Mesendoderm (in vitro differentiated cells): ENCODE measurements at places on chromosomes 5 and 9.

DNA sequence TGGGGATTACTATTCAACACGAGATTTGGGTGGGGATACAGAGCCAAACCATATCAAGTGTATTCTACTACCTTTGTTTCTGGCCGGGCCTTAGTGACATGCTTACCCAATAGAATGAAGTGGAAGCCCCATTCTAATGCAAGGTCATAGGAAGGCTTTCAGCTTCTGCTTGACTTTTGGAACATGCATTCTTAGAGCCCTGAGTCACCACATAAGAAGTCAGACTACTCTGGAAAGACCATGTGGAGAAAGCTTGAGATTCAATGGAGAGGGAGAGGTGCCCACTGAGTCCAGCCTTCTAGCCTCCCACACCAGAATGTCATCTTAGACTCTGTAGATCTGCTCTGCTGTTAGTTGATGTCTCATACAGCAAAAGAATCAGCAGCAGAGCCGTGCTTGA, 155.7 kb upstream of the FBN2 start:
- DNase-seq = peak; percentile 23

DNA sequence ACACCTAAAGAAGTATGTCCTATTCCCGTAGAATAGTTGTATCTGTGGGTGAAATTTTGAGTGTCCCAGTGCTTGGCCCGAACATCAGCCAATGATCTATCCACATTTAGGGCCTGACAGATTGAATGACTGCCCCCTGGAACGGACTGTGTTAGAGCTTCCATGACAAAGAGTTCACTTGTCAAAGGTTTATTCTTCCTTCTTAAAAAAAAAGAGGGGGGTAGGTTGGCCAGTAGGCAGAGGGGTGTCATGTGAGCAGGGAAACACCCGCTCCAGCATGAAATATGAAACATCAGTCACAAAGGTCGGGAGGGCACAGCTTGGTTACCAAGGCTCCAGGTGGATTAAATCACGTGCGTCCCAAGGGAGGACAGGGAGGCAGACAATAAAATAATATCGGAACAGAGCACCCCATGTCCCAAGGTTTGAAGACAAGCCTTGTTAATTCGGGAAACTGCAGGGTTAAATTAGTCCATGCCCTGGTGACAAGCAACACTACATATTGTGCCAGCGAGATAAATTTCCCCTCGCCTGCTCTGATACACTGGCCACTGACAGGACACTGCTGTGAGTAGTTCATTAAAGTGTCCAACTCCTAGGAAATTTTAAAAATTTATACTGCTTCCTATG, 401.2 kb downstream of the IRX1 start:
- no peak for DNase-seq

DNA sequence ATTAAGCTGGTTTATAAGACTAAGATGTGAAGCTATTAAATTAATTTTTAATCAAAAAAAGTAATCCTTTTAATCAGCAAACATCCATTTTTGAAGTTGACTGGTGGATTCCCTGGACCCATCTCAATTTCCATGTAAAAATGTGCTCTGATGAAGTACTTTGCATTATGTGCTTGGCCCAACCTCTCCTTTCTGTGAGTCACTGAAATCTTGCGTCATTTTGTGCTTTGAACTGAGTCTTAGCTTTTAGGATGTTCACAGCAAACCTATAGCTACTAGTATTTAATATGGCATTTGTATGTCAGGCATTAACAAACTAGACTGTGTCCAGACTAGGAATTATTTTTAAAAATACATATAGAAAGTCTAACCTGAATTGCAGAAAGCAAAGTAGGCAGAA, 55.0 kb upstream of the CDH12 start:
- DNase-seq = no peak

DNA sequence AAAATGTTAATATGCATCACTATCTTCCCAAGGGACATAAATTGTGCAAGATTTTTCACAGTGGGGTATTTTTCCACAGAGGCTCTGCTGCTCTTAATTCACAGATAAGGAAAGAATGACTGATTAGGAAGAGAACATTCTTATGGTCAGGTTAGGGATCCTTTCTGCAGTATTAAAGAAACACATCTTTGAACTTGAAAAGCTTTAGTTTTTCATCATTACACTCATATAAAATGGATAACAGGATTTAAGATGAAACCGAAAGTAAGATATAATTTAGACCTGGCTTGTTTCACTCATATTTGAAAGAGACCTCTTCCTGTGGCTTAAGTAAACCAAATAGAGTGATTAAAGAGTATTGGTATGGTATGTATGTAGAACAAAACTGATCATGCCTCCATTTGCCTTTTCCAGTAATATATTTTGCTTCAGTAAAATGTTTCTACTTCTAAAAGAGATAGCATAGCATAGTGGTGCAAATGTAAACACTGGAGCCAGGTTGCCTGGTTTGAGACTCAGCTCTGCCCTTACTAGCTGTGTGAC, 160.0 kb downstream of the PRR16 start:
- DNase-seq = no peak

DNA sequence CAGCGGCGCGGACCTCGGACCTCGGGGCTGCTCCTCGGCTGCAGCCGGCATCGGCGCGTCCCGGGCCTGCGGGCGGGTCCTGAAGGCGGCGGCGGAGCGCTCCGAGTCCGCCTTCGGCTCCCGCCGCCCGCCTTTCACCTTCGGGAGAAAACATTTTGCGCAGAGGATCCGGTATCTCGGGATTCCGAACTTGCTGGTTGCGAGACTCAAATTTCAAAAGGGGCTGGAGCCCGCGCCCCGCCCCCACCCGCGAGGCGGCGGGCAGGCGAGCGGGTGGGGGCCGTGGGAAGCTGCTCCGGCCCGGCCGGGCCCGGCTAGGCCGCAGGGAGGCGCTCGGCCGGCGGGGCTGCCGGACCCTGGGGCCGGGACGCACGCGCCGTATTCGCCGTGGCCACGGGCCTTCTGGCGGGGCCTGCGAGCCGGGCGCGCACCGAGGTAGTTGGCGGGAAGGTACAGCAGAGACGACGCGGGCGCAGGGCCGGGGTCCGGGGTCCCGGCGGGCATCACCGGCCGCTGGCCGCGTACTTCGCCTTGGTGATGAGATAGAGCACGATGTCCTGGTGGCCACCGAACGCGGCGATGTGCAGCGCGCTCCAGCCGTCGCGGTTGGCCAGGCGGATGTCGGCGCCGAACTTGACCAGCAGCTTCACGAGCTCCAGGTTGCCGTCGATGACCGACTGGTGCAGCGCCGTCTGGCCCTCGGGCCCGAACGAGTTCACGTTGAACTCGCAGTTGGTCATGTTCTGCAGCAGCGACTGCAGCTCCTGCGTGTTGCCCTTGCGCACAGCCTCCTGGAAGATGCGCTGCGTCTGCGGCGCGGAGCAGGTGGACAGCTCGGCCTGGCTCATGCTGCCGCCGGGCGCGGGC, 757 bp downstream of the NRARP start:
- DNase-seq = peak; percentile 68

DNA sequence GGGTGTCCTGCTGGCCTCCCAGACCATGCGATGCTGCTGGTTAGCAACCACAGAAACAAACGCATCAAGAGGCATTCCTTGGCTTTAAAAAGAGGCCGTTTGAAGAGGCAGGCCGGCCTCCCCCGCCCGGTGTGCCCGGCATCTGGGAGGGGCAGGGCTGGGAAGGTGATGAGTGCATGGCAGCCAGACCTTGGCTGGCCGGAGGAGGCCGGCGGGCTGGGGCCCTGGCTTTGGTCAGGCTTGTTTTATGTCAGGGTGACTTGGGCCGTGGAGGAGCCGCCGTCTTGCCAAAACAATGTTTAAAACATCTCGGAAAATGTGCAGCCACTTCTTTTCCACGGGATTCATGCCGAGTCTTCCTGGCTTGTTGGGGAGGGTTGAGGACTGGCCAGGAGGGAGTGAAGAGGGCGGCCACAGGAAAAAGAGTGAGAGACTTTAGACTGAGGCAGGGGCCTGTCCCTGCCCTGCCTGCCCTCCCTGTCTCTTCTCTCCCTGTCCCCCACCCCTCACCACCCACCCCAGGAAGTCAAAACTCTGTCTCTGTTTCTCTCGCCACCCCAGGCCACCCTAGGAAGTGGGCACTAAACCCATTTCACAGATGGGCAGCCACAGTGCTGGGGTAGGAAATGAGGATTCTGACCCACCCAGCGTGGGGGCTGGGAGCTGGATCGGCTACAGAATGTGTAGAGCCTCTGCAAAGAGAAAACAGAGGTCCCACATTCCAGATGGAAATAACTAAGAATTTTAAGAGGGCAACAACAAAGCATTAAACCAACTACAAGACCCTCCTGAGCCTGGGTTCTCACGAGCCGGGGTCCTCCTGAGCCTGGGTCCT, 143.0 kb downstream of the RXRA start:
- DNase-seq = peak; percentile 45

DNA sequence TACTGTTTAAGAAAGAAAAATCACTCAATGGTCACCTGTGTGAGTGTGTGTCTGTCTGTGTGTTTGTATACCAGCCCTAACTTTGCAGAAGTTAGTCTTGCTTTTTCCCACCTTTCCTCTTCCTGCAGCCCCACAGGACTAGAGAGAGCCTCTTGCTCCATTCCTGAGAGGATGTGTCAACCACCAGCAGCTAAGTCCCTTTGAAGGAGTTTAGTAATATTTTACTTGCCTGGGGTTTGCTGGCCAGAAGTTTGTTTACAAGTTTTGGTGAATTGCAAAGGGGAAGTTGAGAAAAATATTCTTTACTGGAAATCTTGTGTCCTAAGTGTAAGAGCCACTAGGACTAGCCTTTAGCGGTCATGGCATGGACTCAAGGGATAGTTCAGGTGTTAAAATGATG, 316.2 kb downstream of the BRINP1 start:
- no peak for DNase-seq

DNA sequence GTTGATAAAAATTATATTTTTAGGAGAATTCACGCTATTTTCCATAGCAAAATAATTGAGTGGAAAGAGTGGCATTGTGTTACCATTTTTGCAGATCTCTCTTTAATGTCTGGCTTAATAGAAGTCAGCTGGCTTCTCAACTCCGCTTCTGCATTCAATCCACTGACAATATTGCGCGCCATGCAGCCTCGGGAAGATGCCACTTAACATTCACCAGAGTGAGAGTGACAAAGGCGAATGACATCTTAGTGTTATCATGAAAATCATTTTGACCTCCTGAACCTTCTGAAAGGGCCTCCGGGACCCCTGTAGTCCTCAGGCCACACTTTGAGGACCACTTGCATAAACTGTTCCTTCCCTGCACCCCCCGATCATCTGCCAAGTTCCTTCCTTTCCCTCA, 80.1 kb upstream of the ORM1 start:
- no peak for DNase-seq

- DNase-seq = no peak
These were observed 141.4 kb upstream of the RGS7BP start for GRCh38 chr5:64364426-64364825.

DNA sequence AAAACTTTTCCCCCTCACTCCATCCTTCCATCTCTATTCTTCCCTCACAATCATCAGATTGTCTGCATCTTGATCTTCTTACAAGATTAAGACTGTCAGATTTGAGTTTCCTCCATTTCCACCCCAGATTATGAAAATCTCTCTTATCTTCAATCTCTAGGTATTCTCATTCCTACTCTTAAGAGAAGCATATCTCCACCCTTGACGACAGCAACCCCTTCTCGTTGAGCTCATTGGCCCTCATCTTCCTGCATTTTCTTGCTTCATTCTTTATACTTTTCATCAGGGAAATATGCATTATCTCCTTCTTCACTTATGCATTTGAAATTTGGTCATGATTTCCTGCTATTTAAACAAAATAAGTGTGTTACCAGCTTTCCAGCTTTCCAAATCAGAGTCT, 301.3 kb downstream of the DNAH5 start:
- DNase-seq = no peak

DNA sequence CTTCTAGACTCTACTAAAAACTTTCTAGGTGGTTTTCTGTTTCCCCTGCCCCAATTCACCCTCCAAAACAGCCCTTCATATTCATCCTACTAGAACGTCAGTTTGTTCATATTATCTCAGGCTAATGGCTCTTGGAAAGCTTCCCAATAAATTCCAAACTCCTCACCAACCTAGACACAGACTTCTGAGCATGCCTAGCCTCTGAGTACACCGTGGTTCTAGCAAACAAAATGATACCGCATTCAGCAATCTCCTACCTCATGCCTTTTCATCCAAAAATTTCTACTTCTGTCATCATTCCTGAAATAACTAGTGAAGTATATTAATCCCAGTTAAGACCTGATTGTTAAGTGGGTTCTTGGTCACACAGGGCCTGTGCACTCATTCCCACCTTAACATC, 46.5 kb upstream of the NR5A1 start:
- no peak for DNase-seq
